ENCODE measurements at places on chromosomes 5 and 9. TPM values are rescaled to one million over a fixed set of nuclear protein-coding genes. Genes with fewer than 3 reads are reported as not detected.

The STPG3 gene
- not detected for total RNA-seq

The DOK3 gene
- 4.4 TPM for total RNA-seq

The SEMA6A gene
- total RNA-seq, result 51.1 TPM

The TMEM250 gene
- 57.1 TPM for total RNA-seq

The RORB gene
- total RNA-seq, result not detected

The FGFR4 gene
- 2.4 TPM for total RNA-seq

The ARHGEF39 gene
- 1.0 TPM for total RNA-seq

The HAVCR1 gene
- not detected for total RNA-seq

The OR1J2 gene
- total RNA-seq, result not detected

The KIAA0825 gene
- 1.4 TPM for total RNA-seq

The PAPPA gene
- total RNA-seq, result under 0.01 TPM

The HSD17B4 gene
- total RNA-seq, result 144 TPM

The TOR4A gene
- 23.5 TPM for total RNA-seq

The ZNG1F gene
- 2.9 TPM for total RNA-seq

The ARHGAP26 gene
- 36.2 TPM for total RNA-seq

The CD274 gene
- total RNA-seq, result 6.4 TPM

The SLC34A1 gene
- total RNA-seq, result not detected

The MYORG gene
- total RNA-seq, result 3.2 TPM

The ACOT12 gene
- total RNA-seq, result not detected

The PAEP gene
- total RNA-seq, result not detected

The TEX48 gene
- total RNA-seq, result not detected

The GFRA3 gene
- not detected for total RNA-seq

The SLC6A3 gene
- not detected for total RNA-seq

The RECK gene
- 21.7 TPM for total RNA-seq

The KCNV2 gene
- not detected for total RNA-seq

The PDZD2 gene
- total RNA-seq, result 1.2 TPM

The LCN10 gene
- 0.13 TPM for total RNA-seq

The PRR16 gene
- not detected for total RNA-seq

The NDST1 gene
- 22.3 TPM for total RNA-seq

The NUP188 gene
- total RNA-seq, result 49.9 TPM

The HAVCR2 gene
- total RNA-seq, result 0.64 TPM

The GRIN3A gene
- total RNA-seq, result not detected

Measured in dermis microvascular lymphatic vessel endothelial cell (primary cell).